ENCODE measurements at places on chromosomes 4 and X.

DNA sequence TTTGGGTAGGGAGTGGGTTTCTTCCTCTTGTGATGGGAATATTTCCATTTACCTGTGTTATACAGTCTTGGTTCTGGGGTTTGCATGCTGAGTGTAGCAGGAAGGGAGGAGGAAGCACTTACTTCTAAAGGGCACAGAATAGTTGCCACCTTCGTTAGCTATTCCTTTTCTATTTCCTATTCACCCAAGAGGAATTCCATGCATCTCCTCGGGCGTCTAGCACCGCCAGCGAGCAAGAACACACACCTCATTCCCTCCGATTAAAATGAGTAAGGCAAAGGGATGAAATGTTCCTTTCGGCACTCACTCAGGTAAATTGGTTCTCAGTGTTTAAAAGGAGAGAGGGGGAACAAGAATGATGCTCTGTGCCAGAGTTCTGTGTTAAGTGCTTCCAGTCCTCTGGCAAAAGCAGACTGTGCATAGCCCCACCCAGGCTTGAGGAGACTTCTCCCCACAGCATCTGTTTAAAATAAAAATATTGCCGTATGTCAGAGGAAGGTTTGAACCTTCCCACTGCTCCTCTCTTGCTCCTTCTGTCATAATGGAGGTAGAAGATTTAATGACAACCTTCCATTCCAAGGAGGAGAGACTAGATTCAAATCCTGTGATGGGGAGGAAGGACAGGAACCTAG is 351.4 kb downstream of the PTTG2 start:
- no peak for DNase-seq

DNA sequence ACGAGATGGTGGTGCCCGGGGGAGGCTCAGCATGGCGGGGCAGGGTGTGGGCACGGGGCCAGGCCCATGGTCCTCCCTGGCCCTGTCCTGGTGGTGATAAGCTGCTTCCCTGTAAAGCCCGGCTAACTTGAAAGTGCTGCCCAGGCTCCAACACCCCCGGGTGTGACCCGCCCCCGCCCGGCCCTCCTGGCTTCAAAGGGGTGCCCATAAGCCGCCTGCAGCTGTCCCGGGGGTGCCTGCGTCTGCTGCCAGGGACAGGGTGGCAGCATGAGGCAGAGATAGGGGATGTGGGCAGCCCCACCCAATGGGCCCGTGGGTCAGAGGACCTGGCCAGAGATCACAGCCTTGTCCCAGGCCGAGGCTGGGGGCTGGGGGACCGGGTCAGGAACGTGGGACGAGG is 18.1 kb downstream of the FGFRL1 start:
- DNase-seq, result no peak

- no peak for DNase-seq
Measured at GRCh38 chrX:103467887-103468286, 51.4 kb downstream of the RAB40A start.

GRCh38 chr4:130808492-130808891 is 1712.5 kb downstream of the C4orf33 start:
- DNase-seq, result no peak

DNA sequence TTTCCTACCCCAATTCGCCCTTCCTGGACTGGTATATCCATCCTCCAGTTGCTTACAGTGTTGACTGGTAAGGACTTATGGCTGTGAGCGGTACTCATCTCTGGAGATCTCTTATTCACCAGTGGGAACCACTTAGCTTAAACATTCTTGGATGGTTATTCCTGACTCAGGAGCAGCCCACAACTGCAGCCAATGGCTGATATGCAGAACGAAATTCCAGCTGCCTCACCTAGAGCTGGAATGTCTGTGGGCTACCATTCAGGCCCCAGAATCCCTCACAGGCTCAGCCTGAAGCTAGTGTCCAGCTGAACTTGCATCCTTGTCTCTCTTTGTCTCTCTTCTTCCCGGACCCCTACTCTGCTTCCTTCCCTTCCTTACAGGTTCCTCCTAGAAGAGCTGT is 138.9 kb upstream of the SMIM31 start:
- no peak for DNase-seq

GRCh38 chr4:176343286-176343685 is 23.5 kb downstream of the SPCS3 start:
- no peak for DNase-seq

GRCh38 chrX:119455264-119455663 is 13.0 kb upstream of the SLC25A5 start:
- no peak for DNase-seq
